Stimulated activated CD4-positive, alpha-beta T cell treated with anti-CD3 and anti-CD28 coated beads, Interleukin-15, amount 100 ng/mL, for 1 hour (primary cell): ENCODE measurements at places on chromosomes 16 and 17.

DNA sequence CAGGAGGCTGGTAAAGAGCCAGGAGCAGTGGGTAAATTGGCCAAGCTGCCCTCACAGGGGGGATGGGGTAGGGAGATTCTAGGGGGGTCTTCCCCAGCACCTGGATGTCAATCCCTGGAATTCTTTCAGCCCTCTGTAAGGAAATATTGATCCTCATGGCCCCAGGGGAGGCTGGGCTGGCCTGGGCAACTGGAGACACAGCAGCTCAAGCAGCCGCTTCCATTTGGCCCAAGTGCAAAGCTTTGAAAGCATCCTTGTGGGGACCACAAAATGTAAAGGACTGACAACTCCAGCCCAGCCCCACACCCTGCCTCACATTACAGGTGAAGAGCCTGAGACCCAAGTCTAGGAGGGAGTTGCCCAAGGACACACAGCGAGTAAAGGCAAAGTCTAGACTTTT, 39.4 kb upstream of the MRPS23 start:
- DNase-seq: no peak

GRCh38 chr16:11354733-11355574, 9.7 kb downstream of the RMI2 start:
- peak; percentile 43 for DNase-seq

DNA sequence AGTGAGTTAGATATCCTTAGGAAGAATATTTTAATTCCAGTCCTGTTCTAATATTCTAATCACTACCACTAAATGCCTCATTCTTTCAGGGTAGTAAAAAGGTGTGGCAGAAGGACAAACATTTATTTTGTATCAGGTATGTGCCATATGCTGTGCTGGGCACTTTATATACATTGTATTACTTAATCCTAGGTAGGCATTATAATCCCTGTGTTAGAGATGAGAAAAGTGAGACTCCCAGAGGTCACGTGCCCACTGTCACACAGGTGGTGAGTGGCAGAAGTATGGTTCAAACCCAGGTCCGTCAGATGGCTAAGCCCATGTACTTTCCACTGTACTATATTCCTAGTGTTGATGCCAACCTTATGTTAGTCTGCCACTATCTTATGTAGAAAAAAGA, 104.7 kb upstream of the NOG start:
- DNase-seq: no peak

DNA sequence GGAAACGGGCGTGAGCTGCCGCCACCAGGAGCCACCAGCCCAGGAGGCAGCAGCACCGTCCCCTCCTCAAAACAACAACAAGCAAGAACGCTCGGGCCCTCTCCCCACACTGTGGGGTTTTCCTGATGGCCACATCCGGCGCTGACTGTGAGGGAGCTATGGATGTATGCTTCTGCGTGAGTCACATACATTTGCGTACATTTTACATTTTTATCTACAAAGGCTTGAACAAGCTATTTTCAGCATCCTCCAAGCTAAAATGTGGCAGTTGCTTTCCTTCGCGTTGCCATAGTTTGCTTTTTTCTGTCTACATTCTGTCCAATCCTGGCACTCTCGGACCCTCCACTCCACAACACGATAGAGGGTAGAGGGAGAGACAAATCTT, 2.0 kb upstream of the ABR start:
- no peak for DNase-seq

DNA sequence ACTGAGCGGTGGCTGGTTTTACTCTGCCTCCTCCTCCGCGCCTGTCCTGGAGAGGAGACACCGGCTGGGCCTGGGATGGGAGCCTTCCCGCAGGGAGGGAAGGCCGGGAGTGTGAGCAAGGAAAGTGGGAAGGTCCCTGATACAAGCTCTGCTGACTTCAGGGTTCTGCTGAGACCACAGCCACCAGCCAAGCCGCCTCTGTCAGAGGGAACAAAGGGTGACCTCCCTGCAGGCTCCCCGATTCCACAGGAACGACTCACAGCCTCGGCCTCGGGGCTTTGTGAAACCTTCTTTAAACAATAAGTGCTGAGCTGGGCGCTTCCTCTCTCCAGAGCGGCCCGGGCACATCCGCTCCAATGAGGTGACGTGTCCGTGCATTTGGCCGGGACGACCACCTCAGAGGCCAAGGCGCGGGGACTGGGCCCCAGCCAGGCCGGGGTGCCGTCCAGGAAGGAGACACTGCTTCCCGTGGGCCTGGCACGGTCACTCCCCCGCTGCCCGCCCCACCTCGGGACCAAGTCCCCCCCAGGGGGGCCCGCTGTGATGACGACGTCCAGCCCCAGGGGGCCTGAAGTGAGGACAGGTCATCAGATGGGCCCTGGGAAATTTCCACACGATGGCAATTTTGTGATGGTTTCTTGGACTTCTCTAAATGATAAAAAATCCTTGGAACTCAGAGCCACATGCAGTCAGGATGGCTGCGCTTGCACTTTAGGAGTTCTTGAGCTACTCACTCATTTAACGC, 11.8 kb upstream of the CIBAR2 start:
- no peak for DNase-seq

DNA sequence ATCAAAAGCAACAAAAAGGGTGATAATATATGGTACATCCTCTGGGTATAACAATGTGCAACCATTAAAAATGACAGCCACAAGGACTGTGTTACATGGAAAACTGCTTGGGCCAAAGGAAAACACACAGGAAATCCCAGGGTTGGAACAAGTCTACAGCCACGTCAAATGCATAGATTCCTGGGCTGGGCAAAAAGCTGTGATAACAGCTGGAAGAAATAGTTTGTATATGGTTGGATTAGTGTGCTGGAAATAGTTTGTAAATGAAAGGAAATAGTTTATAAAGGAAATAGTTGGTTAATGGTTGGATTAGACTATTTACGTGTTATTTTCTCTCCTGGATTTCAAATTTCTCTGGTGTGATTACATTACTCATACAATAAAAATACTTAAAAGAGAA, 2.6 kb downstream of the HSD17B2 start:
- no peak for DNase-seq

- no peak for DNase-seq
These were observed 435.1 kb upstream of the GOT2 start for GRCh38 chr16:59169168-59169567.

DNA sequence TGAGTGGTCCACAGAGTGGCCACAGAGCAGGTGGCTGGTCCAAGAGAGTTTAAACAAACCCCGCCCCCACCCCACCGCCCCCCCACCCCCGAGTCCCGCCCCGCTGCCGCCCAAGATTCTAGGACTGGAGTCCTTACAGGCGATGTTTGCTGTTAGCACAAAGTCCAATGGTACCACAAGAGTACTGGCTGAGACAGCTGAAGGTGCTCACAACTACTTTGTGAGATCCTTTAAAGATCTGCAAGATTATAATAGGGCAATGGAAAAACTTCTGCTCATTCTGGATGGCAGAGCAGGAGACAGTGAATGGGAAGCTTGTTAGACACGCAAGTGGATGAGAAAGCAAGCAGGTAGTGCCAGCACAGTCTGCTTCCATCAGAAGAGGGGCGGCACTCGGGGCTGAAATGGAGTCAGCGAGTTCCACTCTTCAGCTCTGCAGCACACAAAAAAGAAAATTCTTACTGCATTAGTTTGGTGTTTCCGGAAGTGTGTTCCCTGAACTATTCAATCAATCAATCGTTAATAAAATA, 4.7 kb upstream of the TEKT3 start:
- DNase-seq: no peak

DNA sequence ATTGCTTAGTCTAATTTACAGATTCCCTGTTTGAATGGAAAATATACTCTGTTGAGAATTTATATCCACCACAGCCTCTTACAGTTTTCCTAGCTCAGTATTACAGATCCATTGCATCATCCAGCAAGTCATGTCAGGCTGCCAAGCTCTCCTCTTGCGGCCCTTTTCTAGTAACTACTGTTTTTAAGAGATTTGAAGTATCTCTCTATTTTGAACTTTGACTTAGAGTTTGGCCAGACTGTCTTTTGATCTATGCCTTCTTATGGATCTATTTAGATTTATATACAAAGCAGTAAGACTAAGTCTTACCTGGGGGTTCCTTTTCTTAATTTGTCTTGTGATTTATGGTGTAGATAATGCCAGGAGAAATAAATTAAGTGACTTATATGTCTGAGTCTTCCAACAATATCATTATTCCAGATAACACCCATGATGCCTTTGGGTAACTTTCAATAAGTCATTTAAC, 53.1 kb upstream of the ABCC11 start:
- no peak for DNase-seq

- no peak for DNase-seq
These were observed 27.1 kb downstream of the USP10 start for GRCh38 chr16:84726669-84727467.

DNA sequence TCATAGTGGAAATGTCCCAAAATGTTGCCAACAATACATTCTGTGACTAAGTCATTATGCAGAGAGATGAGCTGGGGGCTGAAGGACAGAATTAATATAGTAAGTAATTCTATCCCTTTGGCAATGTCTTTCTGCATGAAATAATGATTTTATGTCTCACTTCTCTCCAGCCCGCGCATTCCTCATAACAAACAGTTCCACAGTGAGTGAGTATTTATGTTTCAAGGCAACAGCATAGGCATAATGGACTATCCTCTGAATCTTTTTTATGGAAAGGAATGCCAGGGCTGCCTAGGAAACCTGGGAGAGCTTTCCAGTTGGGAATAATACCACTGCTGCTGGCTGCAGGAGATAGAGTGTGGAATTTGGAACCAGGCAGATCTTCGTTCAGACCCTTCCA, 477.7 kb downstream of the HS3ST4 start:
- no peak for DNase-seq

DNA sequence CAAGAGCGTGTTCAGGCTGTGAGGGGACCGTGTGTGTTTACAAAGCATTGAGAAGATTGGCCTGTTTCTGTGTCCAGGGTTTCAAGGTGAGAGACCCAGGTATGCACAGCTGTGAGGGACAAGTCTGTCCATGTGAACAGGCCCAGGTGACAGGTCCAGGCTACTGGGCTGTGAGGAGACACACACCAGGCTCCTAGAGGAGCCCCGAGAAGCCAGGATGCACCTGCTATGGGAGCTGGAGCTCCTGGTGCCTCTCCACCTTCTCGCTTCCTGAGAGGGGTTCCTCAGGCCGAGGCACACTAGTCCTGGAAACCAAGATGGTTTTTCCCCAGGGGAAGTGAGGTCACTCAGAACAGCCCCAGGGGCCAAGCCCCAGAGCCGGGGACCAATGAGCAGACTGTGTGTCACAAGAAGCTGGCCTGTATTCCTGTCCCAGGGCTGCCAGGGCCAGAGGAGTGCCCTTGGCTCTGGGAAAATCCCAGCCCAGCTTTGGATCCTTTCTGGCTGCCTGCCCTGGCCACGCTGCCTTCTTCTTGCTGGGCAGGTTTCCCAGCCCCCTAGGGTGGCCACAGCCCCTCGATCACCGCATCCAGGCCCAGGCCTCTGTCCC, 153.4 kb upstream of the PLCG2 start:
- DNase-seq: no peak

GRCh38 chr17:80063830-80064585, 27.6 kb downstream of the CCDC40 start:
- no peak for DNase-seq

GRCh38 chr17:57035971-57036481, 49.0 kb upstream of the AKAP1 start:
- no peak for DNase-seq

DNA sequence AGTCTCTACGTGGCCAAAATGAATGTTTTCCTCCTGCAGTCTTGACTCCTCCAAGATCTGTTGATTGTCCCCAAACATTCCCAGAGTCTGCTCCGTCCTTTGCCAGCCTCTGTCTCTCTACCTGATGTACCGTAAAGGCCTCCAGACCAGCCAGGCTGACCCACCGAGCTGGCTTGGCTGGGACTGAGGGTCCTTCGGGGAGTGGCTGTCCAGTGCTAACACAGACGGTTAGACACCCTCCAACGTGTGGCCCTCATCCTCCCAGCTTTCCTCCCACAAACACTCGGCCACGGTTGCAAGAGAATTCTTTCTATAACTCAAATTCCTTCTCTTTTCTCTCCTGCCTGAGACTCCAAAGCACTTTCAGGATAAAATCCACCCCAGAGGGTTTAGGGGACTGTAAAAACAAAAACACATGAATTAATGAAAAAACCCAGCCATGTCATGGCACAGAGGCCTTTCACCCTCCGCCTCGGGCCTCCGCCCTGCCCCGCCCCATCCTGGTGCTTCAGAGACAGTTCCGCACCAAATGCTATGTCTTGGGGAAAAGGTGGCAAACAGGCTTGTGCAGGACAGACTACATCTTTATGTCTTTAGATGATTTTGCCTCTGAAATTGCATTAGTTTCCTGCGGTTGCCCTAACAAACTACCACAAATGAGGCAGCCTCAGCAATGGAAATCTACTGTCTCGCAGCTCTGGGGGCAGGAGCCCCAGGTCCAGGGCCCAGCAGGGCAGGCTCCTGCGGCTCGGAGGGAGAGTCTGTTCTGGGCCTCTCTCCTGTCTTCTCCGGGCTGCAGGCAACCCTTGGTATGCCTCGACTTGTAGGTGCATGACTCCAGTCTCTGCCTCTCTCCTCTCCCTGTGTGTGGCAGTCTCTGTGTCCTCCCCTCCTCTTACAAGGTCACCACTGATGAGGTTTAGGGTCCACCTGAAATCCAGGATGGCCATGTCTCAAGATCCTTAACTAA, 72.5 kb upstream of the CBX4 start:
- DNase-seq: no peak

DNA sequence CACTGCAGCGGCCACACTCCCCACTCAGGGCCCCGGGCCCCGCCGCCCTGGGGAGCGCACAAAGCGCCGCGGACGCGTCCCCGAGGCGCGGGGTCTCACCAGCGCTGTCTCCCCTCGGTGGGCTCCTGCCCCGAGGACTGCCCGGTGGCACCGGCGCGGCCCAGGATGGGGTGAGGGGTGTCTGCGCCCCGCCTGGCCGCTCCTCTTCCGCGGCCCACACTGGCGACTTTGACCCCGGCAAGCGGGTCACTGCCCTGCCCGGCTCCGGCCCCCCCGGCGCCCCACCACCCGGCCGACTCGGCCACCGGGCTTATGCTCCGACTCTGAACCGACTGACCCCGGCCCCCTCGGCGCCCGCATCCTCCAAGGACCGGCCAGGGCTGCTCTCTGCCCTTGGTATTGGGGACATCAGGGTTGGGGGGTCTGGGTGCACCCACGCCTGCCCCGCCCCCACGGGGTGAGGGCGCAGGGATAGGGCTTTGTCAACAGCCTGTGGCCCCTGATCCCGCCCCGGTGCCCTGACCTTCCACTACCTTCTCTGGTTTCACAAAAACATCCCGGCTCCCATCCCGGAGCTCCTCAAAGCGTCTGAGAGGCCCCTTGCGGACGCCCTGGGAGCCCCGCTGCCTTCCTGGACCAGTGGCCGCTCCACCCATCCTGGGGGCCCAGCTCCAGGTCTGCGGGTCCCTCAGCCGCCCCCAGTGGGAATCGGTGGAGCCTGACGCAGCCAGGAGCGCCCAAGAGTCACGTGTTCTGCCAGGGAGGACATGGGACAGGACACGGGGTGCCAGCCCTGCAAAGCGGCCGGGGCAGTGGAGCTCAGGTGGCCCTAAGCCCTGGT, 829 bp downstream of the GCGR start:
- no peak for DNase-seq

DNA sequence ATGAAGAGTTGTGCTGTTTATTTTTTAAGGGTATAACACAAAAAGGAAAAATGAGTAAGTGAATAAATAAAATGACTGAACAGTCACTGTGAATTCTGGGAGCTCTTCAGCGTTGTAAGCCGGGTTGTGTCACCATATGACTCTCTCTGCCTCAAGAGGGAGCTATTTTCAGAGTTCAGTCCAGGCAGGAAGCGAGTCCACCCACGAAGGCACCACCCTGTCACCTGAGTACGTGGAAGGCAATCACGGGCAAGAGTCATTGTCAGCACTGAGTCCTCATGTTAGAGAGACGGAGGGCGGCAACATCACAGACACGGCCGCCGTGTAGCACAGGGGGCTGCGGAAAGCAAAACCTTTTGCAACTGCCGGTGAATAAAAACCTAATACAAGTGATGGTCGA, 227.6 kb downstream of the UTP18 start:
- no peak for DNase-seq

- DNase-seq: no peak
These were observed 92.6 kb downstream of the RPTOR start for GRCh38 chr17:80637048-80637781.
